ENCODE measurements at places on chromosomes 5 and 9. TPM values are rescaled to one million over a fixed set of nuclear protein-coding genes. Genes with fewer than 3 reads are reported as not detected.

The MUSK gene
- total RNA-seq: not detected

DNA sequence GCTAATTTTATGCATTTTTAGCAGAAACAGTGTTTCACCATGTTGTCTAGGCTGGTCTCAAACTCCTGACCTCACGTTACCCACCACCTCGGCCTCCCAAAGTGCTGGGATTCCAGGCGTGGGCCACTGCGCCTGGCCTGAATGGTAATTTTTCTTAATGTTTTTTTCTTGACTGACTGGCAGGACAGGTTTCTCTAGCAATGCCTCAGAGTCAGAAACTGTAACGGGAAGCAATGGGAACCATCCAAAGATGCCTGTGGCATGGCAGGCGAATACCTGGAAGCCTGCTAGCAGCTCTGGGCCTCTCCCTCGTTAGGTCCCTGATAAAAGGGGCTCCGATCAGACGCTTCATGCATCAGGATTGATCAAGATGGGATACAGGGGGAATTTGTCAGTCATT, 639.2 kb downstream of the NR2F1-AS1 start:
- ATAC-seq: no peak

GRCh38 chr9:118313965-118314364, 609.8 kb downstream of the TLR4 start:
- no peak for ATAC-seq

DNA sequence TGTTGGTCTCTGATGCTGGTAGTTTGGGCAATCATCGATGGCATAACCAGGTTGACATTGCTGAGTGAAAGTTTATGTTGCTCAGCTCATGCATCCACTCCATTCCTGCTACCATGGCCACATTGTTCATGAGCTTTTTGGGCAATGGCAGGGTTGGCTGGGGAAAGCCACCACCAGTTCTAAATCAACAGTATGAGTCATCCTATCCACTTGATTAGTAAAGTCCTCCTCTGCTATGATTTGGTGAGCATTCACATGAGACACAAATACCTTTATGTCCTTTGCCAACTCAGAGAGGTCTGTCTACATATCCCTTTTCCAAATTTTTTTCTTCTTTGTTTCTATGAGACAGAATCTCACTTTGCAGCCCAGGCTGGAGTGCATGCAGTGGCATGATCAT, 129.7 kb upstream of the FBN2 start:
- no peak for ATAC-seq

GRCh38 chr5:180643191-180643851, 6.1 kb downstream of the FLT4 start:
- no peak for ATAC-seq

GRCh38 chr9:93031629-93032430, 26.7 kb upstream of the SUSD3 start:
- ATAC-seq: no peak

- no peak for ATAC-seq
Observed at GRCh38 chr5:169910393-169910792, 69.9 kb downstream of the INSYN2B start.

DNA sequence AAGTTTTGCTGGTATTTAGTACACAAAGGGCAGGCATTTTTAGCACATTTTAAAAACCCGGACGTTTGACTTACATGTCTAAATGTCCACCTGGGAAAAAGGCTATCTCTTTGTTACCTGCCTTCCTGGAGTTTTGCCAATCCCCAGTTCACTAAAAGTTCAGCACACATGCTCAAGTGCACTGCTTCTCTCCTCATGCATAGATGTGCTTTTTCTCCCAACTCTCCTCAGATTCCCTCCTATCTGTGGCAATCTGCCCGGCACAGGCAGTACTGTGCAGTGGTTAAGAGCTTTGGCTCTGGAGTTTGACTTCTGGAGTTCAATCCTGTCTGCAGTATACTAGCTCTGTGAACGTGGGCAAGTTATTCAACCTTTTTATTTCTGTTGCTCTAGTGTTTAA, 8.3 kb upstream of the CCNO start:
- no peak for ATAC-seq

DNA sequence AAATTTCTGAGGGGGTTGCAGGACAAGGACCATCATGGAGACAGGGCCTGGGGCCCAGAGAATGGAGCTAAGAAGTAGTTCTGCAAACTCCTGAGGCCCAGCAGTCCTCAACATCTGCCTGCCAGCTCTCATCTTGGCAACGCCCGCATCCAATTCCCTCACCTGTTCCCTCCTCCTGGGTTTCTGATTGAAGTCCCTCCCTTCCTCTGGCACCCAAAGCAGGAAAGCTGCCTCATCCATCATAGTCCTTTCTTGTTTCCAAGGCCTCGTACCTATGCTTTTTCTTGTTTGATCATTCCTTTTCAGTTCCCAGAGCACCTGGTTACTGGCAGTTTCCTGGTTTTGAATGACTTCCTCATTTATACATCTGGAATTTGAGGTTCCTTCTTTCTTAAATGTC, 181.3 kb downstream of the NR2F1-AS1 start:
- no peak for ATAC-seq

GRCh38 chr9:137813651-137814415, 63.7 kb upstream of the CACNA1B start:
- ATAC-seq: no peak

DNA sequence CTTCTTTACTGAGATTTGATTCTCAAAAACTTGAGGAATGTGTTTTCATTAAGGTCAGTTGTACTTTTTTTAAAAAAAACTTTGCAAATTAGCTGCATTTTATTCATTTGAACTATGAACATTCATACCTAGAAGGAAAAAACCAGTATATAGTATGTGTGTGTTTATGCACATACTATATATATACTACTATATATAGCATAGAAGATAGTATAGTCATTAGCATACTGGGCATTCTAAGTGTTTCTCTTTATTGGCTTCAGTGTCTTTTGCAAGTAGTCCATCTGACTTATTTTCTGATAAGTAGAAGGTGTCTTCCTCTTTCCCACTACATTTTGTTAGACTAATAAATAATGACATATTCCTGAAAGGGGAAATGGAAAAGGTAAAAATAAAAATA, 33.0 kb downstream of the ELOVL7 start:
- no peak for ATAC-seq

The INSL4 gene
- total RNA-seq: not detected

The CETN3 gene
- total RNA-seq: 31.3 TPM

GRCh38 chr9:22131817-22132216, 122.7 kb upstream of the CDKN2B start:
- no peak for ATAC-seq

GRCh38 chr5:123549256-123549904, 37.4 kb downstream of the CSNK1G3 start:
- peak; percentile 99 for ATAC-seq

The LRRC14B gene
- total RNA-seq: not detected

GRCh38 chr5:143370440-143370839, 33.0 kb downstream of the NR3C1 start:
- ATAC-seq: no peak

DNA sequence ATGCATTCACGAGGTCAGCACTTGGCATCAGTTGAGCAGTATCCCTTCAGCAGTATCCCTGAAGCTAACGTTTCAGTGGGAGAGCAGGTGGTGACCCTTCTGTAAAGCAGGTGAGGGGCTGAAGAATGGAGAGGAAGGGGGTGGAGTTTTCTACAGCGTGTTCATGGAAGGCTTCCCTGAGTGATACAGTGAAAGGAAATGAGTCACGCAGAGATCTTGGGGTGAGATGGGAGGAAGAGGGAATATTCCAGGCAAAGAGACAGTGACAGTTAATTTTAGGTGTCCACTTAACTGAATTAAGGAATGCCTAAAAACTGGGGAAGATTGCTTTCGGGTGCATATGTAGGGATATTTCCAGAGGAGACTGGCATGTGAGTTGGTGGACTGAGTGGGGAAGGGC, 25.7 kb downstream of the TAS2R1 start:
- no peak for ATAC-seq

DNA sequence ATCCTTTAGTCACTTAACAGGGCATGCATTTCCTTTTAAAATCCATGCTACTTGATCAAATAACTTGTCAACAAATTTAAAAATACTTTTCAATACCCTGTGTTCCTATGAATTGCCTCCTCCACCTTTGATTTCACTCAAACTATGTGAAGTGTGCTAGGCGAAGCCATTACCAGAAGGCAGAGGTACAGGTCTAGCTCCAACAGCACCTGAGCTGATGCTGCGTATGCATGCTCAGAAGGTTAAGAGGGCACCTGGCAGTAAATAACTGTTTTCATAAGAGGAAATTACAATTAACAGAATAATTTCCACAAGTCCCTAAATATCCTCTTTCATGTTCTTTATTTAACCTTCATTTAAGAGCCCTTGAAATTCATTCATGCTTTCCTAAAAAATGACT, 251.8 kb downstream of the EFNA5 start:
- ATAC-seq: no peak

- ATAC-seq: no peak
Observed at GRCh38 chr5:2094616-2094995, 211.9 kb upstream of the IRX4 start.

DNA sequence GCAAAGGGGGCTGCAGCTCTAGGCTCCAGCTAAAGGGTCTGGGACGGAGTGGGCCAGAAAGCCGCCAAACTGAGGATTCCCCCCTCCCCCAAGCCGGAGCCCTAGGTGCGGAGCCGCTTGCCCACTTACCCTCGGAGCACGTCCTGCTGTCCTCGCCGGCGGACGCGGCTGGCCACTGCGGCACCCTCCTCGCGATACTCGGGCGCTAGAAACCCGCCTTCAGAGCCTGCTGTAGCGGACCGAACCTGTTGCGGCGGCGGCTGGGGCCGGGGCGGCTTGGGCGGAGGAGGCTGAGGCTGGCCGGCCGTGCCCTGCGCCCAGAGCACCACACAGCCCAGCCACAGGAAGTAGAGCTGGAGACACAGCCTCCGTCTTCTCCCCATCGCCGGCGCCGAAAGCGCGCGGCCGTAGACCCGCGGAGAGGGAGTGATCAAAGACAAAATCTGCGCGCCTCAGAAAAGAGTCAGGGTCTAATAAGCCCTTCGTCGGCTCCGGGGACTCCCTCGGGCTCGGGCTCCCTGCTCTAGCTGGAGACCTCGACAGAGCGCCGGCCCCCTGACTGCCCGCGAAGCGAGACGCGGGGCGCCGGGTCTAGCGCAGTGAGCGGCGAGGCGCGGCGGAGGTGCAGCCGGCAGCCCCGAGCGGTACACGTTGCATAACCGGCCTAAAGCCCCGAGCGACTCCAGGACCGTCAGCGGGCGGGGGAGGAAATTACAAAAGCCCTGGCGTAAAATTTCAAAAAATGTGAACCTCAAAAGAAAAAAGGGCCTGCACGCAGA, 635 bp downstream of the FBN2 start:
- ATAC-seq: no peak

The PPWD1 gene
- total RNA-seq: 54.0 TPM

Data from activated T-helper 17 cell treated with anti-CD3 and anti-CD28 coated beads, Interleukin-2, amount 50 U/mL, for 72 hours (primary cell).